ENCODE measurements at places on chromosomes 7 and 10.

GRCh38 chr7:47596502-47597202, 14.7 kb upstream of the TNS3 start:
- DNase-seq, result no peak

DNA sequence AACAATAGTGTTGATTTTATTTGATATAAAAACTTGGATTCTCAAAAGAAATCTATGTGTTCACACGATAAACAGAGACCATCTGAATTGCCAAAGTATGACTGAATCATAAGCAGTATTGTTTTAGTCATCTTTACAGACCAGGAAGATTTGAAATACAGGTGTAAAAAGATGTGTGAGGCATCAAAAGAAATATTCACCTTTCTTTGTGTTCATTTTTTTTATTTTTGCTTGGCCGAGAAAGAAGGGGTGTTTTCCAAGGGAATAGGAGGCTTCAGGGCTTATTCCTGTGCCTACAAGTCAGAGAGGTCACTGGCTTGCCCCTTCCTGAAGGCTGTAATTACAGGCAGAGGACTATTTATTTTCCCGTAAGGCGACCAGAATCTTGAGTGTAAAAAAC, 37.3 kb downstream of the MET start:
- no peak for DNase-seq

DNA sequence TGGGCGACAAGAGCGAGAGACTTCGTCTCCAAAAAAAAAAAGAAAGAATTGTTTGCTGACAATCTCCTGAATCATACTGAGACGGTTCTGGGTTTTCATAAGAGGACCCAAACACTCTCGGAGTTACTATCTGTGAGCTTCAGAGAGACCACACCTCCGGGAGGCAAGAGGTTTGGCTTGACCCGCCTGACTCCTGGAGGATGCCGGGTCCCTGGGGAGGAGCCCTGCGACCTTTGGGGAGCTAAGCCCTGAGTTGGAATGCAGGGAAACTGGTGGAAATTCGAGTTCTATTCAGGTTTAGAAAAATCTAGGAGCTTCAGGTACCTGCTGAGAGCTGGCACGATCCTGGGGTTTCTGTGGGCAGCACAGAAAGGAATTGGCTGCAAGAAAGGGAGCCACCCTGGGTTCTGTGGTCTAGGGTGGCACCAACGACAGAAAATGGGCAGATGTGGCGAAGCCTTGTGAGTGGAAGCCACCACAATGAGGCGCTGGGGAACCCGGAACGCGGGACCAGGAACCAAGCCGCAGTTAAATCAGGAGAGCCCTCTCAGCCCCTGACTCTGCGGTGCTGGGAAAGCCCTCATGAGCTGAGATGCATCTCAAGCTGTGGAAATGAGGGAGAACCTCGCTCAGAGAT, 21.9 kb upstream of the GATAD1 start:
- DNase-seq, result no peak

DNA sequence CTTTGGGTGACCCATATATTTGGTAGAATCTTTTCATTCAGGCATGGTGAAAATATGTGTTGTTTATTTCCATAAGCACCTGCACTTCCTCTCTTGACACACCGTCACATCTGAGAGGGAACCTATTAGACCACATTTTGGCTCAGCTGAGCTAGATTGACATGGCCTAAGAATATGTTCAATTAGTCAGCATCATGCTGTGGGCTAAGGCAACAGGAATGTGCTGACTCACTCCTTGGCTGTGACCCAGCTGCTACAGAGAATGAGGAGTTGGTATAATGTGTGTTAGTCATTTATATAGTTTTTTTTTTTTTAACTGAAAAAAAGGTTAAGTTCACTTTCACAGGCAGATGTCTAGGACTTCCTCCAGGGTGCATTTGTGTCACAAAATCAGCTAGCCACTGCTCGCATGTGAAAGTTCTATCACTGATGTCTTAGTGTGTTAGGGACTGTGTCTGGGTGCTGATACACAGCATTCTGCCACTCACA, 180.6 kb downstream of the SEMA3E start:
- DNase-seq, result no peak

DNA sequence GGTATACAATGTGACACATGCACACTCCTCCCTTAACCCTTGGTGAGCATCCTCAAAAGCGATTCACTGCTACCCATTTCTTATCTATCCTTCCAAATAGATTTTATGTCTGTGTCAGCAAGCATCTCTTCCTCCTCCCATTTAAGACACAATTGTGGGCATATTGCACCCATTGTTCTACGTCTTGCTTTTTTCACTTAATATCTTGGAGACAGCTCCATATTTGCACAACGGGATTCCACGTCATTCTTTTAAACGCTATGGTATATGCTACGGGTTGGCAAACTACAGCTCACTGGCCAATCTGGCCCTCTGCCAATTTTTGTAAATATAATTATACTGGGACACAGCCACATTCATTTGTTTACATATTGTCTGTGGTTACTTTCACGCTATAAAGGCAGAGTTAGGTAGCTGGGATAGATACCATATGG, 88.6 kb downstream of the RNF216 start:
- DNase-seq, result peak; percentile 74

DNA sequence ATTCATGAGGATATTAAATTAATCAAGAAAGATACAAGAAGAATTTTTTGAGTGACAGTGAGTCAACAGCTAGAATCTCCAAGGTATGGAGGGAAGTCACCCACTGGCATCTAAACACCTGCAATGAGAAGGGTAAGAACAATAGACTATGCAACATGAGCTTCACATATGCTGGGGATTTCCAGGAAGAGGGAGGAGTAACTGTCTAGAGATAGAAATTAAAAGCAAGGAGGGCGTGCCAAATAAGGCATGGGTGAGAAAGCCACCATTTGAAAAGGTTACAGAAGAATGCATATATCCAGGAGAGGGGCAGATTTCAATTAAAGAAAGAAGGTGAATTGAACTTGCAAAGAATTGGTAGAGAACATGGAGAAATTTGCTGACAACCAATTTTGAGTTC, 365.7 kb downstream of the GPR37 start:
- no peak for DNase-seq

DNA sequence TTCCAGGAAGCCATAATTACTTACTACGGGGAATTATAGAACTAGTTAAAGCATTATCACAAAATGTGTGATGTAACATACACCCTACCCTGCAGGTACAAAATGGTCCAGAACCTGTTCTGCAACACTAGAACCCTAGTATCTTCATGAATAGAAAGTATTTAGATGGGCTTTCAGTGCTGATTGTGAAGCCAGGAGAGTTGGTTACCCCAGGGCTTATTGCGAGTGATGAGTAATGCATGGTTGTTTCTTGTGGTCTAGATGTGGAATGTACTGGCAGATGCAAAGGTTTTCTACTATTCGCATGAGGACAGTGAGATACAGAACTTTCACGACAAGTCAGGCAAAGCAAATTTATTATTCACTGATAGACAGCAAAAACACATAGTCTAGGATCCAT, 33.6 kb upstream of the AGR3 start:
- no peak for DNase-seq

DNA sequence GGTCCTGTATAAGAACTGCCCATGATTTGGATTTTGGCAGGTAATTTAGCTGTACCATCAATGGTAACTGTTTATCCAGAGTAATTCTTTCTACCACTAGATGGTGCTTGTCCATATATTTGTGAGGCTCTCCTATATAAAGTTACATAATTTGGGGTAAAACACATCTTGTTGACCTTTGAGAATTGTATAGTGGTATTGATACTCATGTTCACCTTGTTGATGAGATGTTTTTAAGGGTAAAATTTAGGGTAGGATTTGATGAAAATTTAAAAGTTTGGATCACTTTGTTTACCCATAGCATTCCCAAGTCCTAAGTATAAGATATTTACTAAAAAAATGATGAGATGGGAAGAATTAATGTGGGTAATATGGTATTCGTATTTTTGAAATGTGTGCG, 31.6 kb downstream of the ST7 start:
- peak; percentile 17 for DNase-seq

- DNase-seq, result no peak
These were observed 328.4 kb upstream of the NFE2L3 start for GRCh38 chr7:25823571-25823970.

GRCh38 chr7:106883456-106884026, 18.5 kb downstream of the PIK3CG start:
- DNase-seq, result no peak

DNA sequence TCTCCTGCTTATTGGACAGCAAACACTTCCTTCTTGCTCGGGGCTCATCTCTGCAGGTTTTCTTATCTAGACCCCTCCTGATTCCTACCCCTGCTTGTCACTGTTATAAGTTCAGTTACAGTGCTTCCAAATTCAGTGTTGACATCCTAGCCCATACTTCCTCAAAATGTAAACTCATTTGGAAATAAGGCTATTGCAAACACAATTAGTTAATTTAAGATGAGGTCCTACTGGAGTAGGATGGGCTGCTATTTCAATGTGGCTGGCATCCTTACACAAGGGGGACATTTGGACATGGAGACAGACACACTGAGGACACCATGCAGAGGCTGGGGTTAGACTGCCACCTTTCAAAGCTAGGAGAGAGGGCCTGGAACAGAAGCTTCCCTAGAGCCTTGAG, 85.2 kb upstream of the NPVF start:
- no peak for DNase-seq

DNA sequence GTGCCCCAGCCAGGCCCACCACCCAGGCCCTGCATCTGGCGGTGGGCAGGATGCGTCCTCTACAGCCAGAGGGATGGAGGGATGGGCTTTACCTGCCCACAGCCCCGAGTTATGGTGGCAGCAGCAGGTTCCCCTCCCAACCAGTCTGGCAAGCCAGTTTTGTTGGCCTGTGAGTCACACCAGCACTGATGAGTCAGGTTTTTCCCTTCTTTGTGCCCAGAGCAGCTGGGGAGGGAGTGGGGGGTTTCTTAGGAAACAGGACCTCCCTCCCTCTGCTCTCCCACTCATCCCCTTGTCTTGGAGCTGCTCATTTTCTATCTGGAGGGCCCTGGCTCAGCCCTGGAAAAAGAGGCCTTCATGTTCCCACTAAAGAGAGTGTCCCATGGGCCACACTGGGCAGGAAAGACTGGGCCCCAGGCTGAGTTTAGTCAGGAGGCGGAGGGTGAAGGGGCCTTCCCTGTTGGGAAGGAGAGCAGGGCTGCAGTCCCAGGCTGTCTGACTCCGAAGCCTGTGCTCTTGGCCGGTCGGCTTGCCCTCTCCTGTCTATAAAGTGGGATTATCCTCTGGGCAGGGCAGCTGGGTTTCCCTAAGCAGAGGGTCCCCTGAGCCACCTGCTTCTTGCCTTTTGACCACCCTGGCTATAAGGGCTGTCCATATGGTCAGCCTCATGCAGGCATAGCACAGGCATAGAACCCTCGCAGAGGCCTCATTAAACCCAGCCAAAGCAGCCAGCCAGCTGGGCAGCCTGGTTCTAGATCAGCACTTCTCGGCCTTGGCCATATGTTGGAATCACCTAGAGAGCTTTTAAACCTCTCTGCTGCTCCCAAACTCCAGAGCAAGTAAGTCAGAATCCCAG, 30.2 kb upstream of the ANKRD2 start:
- no peak for DNase-seq

DNA sequence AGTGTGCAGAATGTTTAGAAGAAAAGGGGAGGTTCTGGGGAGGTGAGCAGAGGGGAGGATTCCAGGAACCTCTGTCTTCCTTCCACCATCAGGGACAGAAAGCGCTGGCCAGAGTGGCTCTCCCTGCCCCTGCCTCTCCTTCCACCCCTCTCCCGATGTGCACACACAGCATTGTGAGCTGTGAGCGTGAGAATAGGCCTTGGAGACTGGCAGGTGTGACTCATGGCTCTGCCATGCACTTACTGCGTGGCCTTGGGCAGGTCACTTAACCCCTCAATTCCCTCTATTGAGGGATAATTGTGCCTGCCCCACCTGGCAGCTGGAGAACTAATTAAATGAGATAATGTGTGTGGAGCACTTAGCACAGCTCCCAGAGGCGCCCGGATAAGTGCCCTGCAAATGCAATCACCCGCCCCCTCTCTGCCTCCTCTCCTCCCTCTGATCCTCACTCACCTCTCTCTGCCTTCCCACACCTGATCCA, 115.4 kb downstream of the ZMIZ1 start:
- no peak for DNase-seq

- DNase-seq, result no peak
These were observed 25.4 kb downstream of the AIFM2 start for GRCh38 chr10:70106958-70107791.

- no peak for DNase-seq
These were observed 203.8 kb downstream of the CCDC3 start for GRCh38 chr10:12797471-12798262.

DNA sequence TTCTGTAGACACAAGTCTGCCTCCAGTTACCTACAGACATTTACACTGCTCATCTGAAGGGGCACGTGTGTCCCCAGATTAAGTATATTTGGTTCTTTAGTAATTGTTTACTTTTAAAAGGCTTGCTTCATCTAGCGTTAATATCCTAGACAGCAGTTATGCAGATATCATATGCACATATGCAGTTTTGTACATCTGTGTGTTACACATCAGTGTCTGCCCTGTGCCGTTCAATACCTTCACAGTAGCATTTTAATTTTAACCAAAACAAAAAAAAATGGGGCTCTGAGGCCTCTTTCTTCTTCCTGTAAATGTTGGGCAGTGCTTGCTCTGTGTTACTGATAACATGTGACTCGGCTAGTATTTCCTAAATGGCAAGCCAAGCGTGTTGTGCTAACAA, 331.4 kb upstream of the MGMT start:
- DNase-seq, result no peak

GRCh38 chr7:71752171-71752935, 620.4 kb downstream of the GALNT17 start:
- DNase-seq, result no peak

- no peak for DNase-seq
These were observed 169.2 kb downstream of the SEMA3A start for GRCh38 chr7:84025332-84025927.

DNA sequence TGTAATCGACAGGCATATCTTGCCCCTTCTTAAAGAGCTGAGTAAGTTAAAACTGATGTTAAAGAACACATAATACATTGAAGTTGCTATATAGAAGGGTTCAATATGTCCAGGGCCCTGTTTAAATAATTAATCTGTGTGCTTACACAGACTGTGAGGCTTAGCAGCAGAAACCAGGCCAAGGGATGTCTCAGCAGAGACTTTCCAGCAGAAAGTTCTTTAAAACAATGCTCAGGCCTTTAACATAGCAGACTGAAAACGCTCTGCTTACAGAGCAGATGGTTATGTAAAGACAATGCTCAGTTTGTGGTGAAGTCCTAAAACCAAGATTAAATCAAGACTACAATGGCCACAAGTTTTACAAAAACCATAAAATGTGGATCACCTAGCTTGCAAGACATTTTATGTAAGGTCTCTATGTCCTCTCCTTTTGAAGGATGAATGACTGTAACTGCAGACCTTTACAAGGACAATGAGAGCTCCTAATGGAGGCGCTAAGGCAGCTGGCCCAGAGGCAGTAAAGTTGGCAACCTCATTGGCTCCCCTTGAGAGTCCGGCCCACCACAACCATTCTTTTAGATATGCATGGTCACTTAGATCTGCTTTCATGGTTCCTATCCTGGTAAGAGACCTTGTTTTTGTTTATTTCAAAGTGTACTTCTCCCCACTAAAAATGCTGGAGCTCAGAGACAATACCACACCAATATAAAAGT, 56.3 kb downstream of the FZD1 start:
- no peak for DNase-seq

- DNase-seq, result no peak
These were observed 300.8 kb downstream of the PARD3 start for GRCh38 chr10:34514290-34514689.
